ENCODE measurements at places on chromosomes 3 and 15. TPM values are rescaled to one million over a fixed set of nuclear protein-coding genes. Genes with fewer than 3 reads are reported as not detected.

Gene ALG1L2
- polyA plus RNA-seq, result not detected

- no peaks in the 10 kb centered on the region for H3K36me3 ChIP-seq
- no peak for DNase-seq
- no peak overlapping the region for H3K4me3 ChIP-seq
Observed at GRCh38 chr3:76943058-76943457, 96.8 kb upstream of the ROBO2 start.

- H3K36me3 ChIP-seq, result no peaks in the 10 kb centered on the region
- H3K4me1 ChIP-seq, result peaks cover 4% of the 10 kb centered on the region
- H3K27ac ChIP-seq, result no peak overlapping the region
- no peak overlapping the region for H3K4me3 ChIP-seq
- no peaks in the 10 kb centered on the region for H3K27me3 ChIP-seq
- no peak for DNase-seq
Observed at GRCh38 chr3:73018298-73018697, 21.7 kb downstream of the PPP4R2 start.

GRCh38 chr3:85567071-85567676 is 608.4 kb downstream of the CADM2 start:
- H3K27ac ChIP-seq, result no peak overlapping the region
- H3K27me3 ChIP-seq, result no peaks in the 10 kb centered on the region

- no peak overlapping the region for H3K4me3 ChIP-seq
- no peak for DNase-seq
- H3K4me1 ChIP-seq, result no peaks in the 10 kb centered on the region
- H3K36me3 ChIP-seq, result no peaks in the 10 kb centered on the region
- H3K27me3 ChIP-seq, result no peaks in the 10 kb centered on the region
Observed at GRCh38 chr15:91694131-91694830, 159.2 kb upstream of the SLCO3A1 start.

GRCh38 chr3:12353796-12354525 is 65.1 kb downstream of the PPARG start:
- H3K4me1 ChIP-seq, result peaks cover 9% of the 10 kb centered on the region
- H3K27ac ChIP-seq, result no peak overlapping the region
- H3K36me3 ChIP-seq, result no peaks in the 10 kb centered on the region
- no peak for DNase-seq
- H3K27me3 ChIP-seq, result no peaks in the 10 kb centered on the region

- H3K4me3 ChIP-seq, result no peak overlapping the region
- no peak overlapping the region for H3K27ac ChIP-seq
Observed at GRCh38 chr3:9817436-9817835, 7.4 kb downstream of the TTLL3 start.
